GM13976 (cell line): ENCODE measurements at places on chromosomes 5 and 9.

DNA sequence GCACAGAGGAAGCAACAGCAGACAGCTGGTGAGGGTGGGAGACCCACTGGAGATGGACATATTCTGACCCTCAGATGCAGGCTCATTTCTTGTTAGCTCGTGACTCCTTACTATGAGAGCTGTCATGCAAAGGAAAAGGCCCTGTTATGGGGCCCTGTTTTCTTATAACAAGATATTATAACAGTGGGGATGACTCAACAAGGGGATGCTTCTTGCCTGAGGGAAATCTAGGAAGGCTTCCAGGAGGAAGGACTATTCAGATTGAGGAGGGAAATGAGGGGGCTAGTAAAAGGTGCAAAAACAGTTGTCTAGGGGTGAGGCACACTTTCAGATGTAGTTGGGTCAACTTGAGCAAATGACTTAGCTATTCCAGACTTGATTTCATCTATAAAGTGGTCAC lies 83.0 kb downstream of the DAB2IP start:
- DNase-seq: no peak

DNA sequence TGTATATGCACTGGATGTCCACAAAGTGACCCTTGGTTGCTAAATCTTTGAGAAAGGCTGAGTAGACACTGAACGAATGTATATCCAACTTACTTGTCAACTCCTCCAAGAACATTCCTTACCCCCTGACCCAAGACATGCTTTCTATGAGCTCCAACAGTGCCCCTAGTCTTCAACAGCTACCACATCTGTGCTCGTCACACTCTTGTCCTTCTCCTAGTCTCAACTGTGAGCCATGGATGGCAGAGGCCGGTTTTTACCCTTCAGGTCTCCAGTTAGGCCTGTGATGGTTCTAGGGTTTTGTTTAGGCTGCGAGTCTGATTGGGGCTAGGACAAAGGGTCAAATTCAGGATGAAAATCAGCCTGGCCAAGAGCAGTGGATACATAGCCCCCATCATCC lies 19.0 kb upstream of the GPX3 start:
- no peak for DNase-seq

- peak; percentile 6 for DNase-seq
Observed at GRCh38 chr9:119167876-119168275, 201.4 kb downstream of the BRINP1 start.

GRCh38 chr5:110038297-110038997 lies 348.7 kb downstream of the MAN2A1 start:
- DNase-seq: no peak

GRCh38 chr9:34796924-34797323 lies 87.0 kb upstream of the CCL21 start:
- no peak for DNase-seq

DNA sequence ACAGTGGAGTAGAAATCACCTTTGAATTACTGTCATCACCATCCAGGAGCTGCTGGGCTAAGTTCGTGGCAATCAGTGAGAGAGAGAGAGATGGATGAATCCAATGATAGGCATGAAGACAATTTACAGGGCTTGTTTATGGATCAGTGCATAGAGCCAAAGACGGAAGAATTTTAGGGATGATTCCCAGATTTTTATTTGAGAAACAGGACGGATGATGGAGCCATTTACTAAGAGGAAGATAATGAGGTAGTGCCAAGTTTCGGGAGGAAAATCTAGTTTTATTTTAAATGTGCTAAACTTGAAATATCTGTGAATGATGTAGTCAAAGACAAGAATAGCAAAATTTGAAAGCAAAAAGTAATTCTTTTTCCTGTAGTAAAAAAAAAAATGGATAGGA lies 394.2 kb upstream of the PAPPA start:
- DNase-seq: no peak
